ENCODE measurements at places on chromosomes 1 and 21. TPM values are rescaled to one million over a fixed set of nuclear protein-coding genes. Genes with fewer than 3 reads are reported as not detected.

Gene C8B
- total RNA-seq = not detected

Gene RIMKLA
- total RNA-seq = 1.1 TPM

Gene TAS1R3
- total RNA-seq = 0.12 TPM

Gene PPFIA4
- 0.38 TPM for total RNA-seq

Gene SPRR1B
- total RNA-seq = not detected

Gene GPA33
- total RNA-seq = not detected

Gene OR2T33
- not detected for total RNA-seq

Gene RSPH1
- 0.91 TPM for total RNA-seq

Gene MAN1C1
- total RNA-seq = 0.09 TPM

Gene S100A9
- total RNA-seq = 0.38 TPM
